Natural killer cell treated with Interleukin-12 subunit alpha and Interleukin-12 subunit beta and Interleukin-15 and Interleukin-18, amount 100 ng/mL, for 72 hours (primary cell): ENCODE measurements at places on chromosomes 13 and 19. TPM values are rescaled to one million over a fixed set of nuclear protein-coding genes. Genes with fewer than 3 reads are reported as not detected.

BRSK1 gene
- total RNA-seq, result 11.9 TPM

SLAIN1 gene
- 18.4 TPM for total RNA-seq

GRCh38 chr19:3801412-3802096, 15.4 kb upstream of the MATK start:
- no peaks in the 10 kb centered on the region for H3K27me3 ChIP-seq
- no peak overlapping the region for H3K27ac ChIP-seq
- DNase-seq, result peak; percentile 80
- peak overlapping the region; percentile 61 for H3K4me3 ChIP-seq

- peak overlapping the region; percentile 92 for H3K4me3 ChIP-seq
- H3K27ac ChIP-seq, result peak overlapping the region; percentile 98
- H3K27me3 ChIP-seq, result no peaks in the 10 kb centered on the region
- H3K4me1 ChIP-seq, result peaks cover 49% of the 10 kb centered on the region
Observed at GRCh38 chr19:38852231-38853044, 2.7 kb upstream of the HNRNPL start.

DNA sequence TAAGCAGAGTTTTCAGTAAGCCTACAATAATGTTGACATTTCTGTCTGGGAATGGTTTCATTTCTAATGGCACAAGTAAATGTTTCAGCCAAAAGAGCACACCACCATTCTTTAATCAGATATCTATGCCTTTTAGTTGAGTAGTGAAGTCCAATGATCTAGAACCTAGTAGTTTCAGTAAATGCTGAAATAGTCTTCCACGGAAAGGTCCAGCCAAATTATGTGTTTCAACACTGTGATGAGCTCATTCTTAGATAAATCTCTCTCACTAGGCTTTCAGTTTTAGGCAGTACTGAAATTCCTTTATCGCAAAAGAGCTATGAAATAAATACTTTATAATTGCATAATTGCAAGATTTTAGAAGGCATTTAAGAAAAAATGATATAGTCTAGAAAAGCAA, 816.8 kb upstream of the PCDH9 start:
- no peaks in the 10 kb centered on the region for H3K4me1 ChIP-seq
- DNase-seq, result no peak
- no peaks in the 10 kb centered on the region for H3K27me3 ChIP-seq
- no peak overlapping the region for H3K27ac ChIP-seq
- no peaks in the 10 kb centered on the region for H3K36me3 ChIP-seq
- H3K4me3 ChIP-seq, result no peak overlapping the region

DNA sequence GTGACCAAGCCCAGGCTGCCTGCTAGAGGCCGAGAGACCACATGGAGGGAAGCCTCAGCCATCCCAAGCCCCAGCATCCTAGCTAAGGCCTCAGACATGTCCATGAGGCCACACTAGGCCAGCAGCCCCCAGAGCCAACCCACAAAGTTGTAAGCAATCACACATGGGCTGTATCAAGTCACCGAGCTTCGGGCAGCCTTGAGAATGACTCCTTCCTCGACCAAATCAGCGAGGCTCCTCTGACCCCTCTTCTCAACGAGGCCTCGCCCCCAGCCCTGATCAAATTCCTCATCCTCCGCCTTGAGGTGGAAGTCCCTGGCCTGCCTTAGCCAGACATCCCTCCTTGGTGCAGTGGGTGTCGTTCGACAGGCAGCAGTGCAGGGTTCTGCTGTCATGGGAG, 1.9 kb upstream of the SPACA7 start:
- no peak for DNase-seq
- peaks cover 13% of the 10 kb centered on the region for H3K27me3 ChIP-seq
- H3K4me1 ChIP-seq, result no peaks in the 10 kb centered on the region
- no peak overlapping the region for H3K4me3 ChIP-seq

DNA sequence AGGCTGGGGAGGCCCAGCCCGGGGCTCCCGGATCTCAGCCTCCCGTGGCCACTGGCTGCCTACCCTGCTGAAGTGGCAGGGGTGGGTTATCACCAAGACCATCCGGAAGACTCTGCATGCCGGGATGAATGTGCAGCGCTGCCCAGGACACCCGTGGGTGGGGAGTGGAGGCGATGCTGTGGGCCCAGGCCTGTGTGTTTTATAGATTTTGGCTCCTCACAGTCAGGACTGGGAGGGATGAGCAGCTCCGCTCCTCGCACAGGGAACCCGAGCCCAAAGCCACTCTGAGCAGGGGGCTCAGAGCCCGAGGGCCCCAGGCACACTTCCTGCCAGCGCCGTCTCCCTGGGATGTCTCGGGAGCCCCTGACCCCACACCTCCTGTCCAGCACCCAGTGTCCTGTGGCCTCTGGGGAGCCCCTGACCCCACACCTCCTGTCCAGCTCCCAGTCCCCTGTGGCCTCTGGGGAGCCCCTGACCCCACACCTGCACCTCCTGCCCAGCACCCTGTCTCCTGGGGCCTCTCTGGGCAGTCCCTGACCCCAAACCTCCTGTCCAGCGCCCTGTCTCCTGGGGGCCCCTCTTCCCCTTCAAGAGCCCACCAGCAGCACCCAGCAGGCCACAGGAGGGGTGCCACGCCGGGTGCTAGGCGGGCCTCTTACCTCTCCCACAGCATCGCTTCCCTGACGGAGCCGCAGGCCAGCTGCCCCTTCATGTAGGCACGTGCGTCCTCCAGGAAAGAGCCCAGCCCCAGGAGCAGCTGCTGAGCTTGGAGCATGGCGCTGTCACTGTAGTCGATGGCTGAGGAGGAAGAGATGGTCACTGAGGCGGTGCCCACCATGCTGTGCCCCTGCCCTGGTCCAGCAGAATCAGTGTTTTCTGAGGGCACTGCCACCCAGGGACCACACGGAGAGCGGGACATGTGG, 31.4 kb downstream of the NAXD start:
- no peak overlapping the region for H3K27ac ChIP-seq
- H3K36me3 ChIP-seq, result no peaks in the 10 kb centered on the region
- H3K4me3 ChIP-seq, result no peak overlapping the region
- H3K4me1 ChIP-seq, result no peaks in the 10 kb centered on the region
- no peaks in the 10 kb centered on the region for H3K27me3 ChIP-seq
- no peak for DNase-seq
